ENCODE measurements at places on chromosomes 3 and 15. TPM values are rescaled to one million over a fixed set of nuclear protein-coding genes. Genes with fewer than 3 reads are reported as not detected.
A peak's percentile ranks its signal among the peaks of the same experiment; 100 is the strongest.

Gene RNU6-1
- polyA plus RNA-seq: not detected

GRCh38 chr3:169699070-169699469 lies 35.6 kb upstream of the MECOM start:
- DNase-seq: no peak

GRCh38 chr3:129974833-129975704 lies 549 bp downstream of the TRH start:
- DNase-seq: peak; percentile 31

DNA sequence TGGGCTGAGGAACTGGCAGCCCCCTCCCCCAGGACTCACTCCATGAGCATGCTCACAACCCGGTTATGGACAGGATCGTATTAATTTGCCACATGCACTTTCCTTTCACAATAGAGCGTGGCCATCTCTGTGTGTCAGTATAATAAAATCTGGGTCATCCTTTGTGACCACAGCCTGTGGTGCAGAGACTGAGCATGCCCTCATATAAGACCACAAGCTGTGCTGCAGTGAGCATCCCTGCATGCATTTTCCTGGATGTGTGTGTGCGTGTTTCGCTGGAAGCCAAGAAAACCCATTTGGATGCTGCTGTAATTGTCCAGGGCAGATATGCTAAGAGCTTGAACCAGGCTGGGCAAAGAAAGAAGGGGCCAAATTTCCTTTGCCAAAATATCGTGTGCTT lies 39.7 kb downstream of the CYP11A1 start:
- no peak for DNase-seq

DNA sequence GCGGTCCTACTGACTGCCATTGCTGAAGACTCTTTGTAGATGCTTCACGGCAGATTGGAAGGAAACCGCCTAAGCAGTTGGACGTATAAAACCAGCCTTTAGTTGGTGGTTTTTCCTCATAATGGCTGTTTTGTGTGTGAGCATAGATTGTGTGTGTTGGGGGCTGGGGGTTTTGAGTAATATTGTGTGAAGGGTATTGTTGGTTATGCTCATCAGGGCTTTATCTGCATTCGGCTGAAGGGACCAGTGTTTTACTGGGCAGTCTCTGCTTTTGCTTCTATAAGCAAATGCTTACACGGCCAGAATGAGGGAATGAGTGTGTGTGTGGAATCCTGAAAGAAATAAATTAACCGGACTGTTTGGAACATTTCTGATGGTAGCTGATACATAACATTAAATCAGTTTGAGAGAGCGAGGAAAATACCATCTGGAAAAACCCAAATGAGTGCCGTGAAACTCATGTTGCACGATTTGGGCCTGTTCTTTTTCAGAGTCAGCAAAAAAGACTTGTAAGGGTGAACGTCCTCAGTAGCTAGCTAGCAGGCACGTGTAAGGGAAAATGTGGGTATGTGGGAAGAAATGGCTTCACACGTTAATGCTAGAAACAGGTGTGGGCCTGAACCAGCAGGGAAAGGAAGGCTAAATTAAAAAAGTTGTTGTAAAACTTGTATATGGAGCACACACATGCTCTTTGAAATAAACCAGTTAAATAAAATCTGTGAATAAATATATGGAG lies 1.9 kb downstream of the MITF start:
- no peak for DNase-seq

DNA sequence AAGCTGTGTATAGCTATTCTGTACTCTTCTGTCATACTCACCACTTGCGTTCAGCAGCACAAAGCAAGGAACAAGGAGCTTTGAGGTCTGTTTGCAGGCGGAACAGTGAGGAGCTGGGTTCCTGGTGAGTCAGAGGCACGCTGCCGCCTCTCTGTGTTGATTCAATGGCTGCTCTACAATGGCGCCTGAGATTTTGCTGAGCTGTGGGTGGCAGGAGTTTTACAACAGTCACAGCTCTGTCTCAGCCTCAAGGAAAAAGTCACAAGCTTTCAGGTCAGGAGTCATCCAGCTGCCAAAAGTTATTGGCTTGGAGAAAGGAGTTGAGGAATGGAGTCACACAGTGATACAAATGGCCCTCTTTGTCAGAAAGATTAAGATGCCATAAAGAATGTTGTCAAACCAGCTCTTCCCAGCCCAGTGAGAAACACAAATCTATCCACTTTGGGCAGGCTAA lies 98.1 kb downstream of the SSR3 start:
- DNase-seq: no peak

Data from psoas muscle (tissue), 8 donors.